ENCODE measurements at places on chromosomes 11 and 22.

- no peak for DNase-seq
Observed at GRCh38 chr22:40212121-40212520, 34.4 kb downstream of the TNRC6B start.

DNA sequence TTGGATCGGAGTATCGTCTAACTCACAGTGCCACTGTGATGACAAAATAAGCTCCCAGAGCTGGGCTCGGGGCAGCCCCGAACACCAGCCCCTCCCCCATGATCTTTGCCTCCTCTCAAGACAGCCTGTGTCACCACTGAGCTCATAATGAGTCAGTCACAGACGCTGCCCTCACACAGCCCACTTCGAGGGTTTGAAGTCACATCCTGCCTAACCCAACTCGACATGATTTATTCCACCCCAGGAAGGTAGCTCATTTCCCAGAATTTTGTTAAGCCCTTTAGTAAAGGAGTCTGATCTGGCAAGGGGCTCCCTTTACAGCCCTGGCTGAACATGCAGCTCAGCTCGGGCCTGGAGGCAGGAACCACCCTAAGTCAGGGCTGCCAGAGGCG lies 22.8 kb downstream of the MYH9 start:
- peak; percentile 93 for DNase-seq

DNA sequence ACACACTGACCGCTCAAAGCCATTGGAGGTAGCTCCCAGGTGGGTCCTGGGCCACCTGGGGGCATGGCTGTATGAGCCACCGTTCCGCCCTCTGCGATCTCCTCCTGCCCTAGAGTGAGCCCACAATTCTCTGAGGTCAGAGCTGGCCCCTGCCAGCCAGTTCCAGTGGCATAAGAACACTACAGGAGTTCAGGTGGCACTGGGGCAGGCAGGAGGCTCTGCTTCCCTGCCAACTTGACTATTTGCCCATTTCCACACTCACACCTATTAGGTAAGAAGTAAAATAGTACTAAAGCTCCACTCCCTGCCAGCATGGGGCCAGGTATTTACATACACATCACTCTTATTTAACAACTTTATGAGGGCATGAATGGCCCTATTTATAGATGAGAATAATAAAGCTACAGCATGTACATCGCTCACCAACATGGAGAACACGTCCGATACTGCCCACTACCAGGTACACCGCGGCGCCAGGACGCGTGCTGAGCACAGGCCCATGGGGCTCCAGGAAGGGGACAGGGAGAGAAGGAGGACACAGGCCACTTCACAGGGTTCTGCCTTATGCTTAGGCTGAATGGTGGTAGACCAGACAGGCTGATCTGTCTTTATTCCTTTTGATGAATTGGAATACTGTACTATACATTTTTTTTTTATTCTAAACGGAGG lies 26.2 kb downstream of the PISD start:
- DNase-seq = no peak

DNA sequence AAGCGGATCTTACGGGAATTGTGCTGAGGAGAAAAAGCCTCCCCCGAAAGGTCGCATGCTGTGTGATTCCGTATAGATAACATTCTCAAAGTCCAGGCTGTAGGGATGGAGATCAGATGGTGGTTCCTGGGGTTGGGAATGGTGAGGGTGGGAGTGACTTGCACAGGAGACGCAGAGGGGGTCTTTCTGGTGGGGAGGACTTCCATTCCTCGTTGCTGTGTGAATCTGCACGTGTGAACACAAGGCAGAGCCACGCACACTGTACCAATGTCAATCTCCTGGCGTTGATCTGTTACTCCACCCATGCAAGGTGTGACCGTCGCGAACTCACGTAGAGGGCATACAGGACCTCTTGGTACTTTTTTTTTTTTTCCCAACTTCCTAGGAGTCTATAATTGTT lies 59.0 kb upstream of the KCNQ1OT1 start:
- no peak for DNase-seq

DNA sequence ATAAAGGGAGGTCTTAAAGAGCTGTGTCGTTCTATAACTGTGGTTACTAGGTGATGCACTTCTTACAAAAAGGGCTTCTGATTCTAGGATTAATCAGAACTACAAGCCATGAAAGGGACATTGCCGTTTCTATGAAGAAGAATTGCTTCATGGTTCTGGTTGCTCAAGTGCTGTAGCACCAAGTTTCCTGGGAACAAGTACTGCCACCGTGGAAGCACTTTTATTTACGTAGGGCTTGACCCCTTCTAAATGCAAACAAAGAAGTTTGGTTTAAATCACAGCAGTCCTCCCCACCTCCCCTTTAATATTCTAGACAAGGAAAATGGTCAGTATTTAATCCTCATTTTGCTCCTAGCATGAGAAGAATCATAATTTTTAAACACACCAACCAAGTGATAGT lies 9.8 kb downstream of the YAP1 start:
- no peak for DNase-seq

DNA sequence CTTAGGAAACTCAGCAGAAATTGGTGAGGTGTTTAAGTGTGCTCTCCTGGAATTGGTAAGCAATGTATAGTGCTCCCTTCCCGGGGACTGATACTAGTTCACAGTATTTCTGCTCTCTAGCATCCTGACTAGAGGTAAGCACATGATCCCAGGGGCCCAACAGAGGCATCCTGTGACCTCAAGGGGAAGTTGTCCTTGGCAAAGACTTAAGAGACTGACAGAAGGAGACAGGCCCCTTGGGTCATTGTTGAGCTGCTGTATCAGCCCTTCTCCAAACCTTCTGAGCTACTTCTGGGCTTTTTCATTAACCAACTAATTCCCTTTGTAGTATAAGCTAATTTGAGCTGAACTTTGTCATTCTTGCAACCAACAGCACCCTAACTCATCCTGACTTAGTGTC lies 4.3 kb upstream of the TBC1D22A start:
- DNase-seq = no peak

DNA sequence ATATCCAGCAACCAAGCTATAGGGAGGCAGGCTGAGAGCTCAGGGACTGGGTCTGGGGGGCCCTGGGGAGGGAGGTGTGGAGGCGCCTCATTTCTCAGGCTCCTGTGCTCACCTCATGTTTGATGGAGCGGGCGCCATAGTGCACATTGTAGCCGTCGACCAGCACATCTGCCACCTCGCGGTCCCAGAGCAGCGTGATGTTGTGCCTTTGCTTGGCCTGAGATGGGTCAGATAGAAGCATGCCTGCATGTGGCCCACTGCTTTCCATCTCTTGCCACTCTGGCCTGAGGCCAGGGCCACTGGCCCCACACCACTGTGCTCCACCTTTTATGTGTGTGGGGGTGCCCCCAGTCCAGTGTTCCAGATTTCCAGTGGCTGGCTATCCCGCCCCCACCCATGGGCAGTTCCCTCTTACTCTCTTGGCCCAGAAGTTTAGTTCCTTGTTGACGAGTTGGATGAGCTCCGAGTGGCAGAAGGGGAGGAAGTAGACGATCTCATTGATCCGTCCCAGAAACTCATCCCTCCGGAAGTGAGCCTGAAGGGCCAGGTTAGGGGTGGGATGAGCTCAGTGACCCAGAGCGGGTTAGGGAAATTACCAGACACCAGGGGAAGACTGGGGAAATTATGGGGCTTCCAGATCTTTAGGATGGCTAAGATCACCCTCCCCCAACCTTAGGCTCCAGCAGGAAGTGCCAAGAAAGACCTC lies 50.1 kb upstream of the PHOX2A start:
- no peak for DNase-seq

DNA sequence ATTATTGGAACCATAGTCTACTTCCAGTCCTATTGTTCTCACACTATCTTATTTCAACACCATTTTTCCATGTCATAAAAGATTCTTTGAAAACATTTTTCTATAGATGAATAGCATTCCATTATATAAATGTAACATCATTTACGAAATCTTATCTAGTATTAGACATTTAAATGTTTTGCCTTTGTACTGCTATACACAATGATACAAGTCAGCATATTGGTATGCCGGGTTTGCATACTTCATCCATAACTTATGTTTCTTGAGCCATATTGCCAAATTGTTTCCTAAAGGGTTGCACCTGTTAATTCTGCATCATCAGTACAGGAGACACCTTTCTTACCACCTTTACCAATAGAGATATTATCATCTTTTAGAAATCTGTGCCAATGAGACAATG lies 68.2 kb downstream of the SYT13 start:
- no peak for DNase-seq

DNA sequence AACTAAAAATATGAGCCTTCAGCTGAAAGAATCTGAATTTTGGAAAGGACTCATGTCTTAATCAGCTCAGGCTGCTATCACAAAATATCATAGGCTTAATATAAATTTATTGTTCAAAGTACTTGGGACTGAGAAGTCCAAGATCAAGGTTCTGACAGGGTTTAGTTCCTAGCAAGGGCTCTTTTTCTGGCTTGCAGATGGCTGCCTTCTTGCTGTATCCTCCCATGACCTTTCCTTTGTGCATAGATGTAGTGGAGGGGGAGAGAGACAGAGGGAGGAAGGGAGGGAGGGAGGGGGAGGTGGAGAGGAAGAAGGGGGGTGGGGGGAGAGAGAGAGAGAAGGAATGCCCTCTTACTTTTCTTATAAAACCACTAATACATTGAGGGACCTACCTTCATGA lies 306.8 kb upstream of the DDI1 start:
- no peak for DNase-seq

GRCh38 chr11:3735827-3736226 lies 61.5 kb downstream of the NUP98 start:
- DNase-seq = no peak

DNA sequence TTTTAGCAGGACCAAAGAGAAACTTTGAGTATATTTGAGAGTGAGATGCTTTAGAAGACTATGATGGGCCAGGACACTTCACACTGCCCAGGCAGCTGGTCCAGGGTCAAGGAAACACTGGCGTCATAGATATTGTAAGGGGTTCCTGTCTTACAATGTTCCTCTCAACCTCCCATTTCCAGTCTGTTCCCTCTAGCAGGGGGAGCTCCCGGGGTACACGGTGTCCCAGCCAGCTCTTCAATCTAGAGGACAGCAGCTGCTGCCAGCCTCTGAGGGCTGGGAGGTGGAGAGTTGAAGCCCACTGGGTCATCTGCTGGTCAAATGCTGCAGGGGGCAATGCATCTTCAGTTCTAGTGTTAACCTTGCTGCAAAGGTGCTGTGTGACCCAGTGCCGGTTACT lies 40.7 kb upstream of the TIMP3 start:
- DNase-seq = no peak

- no peak for DNase-seq
Observed at GRCh38 chr11:30605036-30605605, 19.0 kb upstream of the MPPED2 start.

GRCh38 chr11:27520226-27520625 lies 13.7 kb upstream of the LIN7C start:
- DNase-seq = no peak

DNA sequence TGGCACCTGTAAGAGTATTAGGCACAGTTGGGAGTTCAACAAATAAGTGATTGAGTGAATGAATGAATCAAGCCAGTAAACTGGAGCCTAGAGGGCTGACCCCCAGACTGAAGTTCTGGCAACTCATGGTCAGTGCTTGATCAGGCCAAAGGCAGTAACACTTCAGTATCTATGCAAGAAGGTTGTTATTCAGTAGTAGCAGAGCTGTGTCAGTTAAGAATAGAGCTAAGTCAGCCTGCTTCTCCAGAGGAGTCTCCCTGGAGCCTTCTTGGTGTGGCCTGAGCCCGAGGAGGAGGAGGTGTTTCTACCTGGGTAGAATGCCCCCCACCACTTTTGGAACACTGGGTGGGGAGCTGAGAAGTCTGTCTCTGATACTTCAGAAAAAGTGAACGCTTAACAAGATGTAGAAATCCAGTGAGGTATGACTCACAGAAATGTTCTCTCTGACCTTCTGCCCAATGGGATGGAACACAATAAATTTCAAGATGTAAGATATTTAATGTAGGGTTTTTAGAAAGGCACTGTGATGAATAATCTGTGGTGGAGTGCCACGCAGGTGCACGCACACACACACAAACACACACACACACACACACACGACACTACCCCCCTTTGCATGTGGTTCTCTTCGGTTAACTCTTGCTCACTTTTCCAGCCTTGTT lies 219.9 kb downstream of the HIPK3 start:
- no peak for DNase-seq

GRCh38 chr22:41952713-41953112 lies 763 bp downstream of the SMIM45 start:
- DNase-seq = no peak

DNA sequence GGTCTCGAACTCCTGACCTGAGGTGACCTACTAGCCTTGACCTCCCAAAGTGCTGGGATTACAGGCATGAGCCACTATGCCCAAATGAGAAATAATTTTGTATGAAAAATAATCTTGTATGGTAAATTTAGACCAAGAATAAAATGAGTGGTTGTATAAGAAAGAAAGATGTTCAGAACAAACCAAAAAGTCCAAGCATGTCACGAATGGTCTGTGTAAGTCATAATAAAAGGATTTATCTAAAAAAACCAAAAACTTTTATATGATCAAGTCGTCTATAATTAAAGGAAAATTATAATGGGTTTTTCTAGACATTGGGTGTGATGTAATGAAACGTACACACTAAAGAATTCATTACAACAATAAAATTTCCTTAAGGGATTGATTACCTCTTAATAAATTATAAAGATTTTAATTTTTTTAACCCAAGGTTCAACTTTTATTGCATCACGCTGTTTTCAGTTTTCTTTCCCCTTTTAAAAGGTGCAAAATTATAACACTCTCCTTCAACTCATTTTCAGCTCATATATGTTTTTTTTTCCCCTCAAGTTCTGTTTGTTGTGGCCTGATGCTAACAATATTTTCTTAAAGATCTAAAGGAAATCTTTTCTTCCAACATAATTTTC lies 8.9 kb upstream of the AQP11 start:
- DNase-seq = no peak

- DNase-seq = no peak
Observed at GRCh38 chr22:19057999-19058491, 64.2 kb downstream of the DGCR2 start.

- DNase-seq = no peak
Observed at GRCh38 chr22:38655519-38656255, 505 bp downstream of the FAM227A start.

GRCh38 chr11:123437236-123437979 lies 7.3 kb downstream of the GRAMD1B start:
- no peak for DNase-seq

DNA sequence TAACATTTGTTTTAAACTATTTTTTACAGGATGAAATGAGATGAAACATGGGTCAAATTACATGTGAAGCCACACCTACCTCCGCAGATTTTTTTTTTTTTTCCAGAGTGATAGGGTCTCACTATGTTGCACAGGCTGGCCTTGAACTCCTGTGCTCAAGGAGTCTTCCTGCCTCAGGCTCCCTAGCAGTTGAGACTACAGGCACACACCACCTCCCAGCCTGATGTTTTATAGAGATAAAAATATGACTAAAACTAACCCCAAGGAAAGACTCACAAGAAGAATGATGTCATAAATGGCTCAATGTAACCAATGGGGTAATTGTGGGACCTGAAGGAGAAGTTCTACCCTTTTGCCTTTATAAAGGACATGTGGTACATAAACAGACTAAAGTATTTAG lies 52.3 kb upstream of the SOX6 start:
- DNase-seq = no peak

DNA sequence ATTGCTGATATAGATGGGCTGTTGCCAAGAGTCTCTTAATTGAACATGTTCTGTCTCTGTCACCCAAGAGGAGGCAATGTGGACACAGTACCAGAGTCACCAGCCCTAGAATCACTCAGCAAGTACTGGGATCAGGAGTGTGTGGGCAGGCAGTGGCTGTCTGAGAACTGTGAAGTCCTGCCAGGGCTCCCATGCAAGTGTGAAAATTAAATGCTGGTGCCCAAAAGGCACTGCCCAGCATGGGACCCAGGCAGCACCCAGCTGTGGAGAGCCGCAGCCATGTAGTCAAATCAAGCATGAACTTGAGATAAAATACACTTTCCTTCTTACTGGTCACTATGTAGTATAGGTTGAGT lies 19.9 kb downstream of the HIRA start:
- no peak for DNase-seq

GRCh38 chr11:44212128-44212527 lies 97.8 kb downstream of the ALX4 start:
- DNase-seq = no peak
